ENCODE measurements at places on chromosomes 5 and 9.

GRCh38 chr9:93950619-93951601 is 4.2 kb downstream of the BARX1 start:
- DNase-seq, result no peak

DNA sequence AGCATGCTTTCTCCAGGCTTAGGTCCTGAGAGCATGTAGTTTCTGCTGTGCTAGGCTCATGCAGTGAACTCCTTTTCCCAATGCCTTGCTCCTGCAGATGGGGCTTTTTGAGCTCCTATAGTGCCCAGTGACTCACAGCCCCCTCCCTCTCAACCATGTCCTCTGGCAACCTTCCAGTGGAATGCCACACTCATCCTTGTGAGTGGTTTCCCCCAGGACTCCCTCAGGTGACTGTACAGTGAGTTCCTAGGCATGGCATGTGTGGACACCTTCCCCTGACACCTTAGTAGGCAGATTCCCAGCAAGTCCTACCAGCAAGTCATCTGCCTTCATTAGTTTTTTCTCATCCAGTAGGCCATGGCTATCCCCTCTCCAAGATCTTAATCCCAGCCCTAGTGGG is 72.4 kb upstream of the CXCL14 start:
- DNase-seq, result no peak

GRCh38 chr5:150729859-150730258 is 29.0 kb downstream of the DCTN4 start:
- no peak for DNase-seq

DNA sequence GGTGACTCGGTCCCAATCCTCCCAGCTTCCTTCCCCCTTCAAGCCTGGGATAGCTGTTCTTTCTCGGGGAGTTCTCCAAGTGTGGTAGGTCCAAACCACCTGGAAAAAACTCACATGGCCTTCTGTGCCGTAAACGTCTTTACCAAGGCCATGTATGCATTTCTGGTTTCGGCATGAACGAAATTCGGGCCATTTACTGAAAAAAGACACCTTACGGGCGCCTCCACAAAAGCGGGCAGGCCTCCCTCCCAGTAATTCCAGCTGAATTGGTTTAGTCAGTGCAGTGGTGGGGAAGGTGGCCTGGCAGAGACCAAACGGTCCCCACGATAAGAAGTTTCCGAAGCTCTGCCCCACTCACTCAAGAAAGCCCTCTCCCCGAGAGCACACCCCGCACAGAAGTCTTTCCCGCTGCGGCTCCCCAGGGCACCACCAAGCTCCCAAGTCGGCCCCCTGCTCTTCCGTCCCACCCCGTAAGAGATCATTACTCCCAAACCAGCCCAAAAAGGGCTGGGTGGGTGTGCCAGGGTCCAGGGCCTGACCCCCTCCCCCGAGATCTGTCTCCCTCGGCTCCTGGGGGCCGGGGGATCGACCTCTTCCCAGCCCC is 86.3 kb upstream of the MELK start:
- DNase-seq, result no peak

DNA sequence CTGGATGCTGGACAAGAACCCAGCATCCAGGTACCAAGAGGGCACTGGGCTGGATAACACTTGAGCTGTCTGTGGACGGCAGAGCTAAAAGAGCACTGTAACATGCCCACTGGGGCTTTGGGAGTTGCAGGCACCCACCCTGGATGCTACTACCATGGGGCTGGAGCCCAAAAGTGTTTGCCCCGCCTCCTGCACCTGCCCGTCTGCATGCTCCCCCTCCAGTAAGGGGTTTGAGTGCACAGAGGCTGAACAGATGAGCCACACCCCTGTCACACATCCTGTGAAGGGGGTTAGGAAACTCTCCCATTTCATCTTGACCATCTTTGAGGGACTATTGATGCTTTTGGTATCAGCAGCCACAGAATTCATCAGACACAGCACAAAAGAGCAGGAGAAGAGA is 69.0 kb downstream of the LIX1 start:
- DNase-seq, result no peak

GRCh38 chr5:2106721-2107120 is 224.0 kb upstream of the IRX4 start:
- no peak for DNase-seq

- DNase-seq, result no peak
Observed at GRCh38 chr5:170627271-170627670, 123.5 kb downstream of the KCNIP1 start.

DNA sequence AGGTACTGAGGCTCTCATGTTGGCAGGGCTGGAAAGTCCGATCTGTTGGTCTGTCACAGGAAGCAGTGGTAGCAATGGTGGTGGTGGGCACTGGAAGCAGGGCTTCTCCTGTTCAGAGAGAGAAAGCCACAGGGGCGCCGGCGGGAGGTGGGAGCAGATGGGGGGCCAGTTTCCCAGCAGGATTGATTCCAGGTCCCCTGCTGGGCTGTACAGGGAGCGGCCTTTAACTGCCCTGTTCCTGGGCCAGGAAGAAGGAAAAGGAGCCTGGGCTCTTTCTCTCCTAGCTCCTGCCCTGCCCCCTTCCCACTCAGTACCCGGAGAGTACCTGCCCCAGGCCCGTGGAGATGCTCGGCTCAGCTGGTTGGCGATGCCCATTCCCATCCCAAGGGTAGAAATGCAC is 2.6 kb upstream of the DAB2IP start:
- DNase-seq, result no peak

GRCh38 chr9:29211580-29212396 is 1638.5 kb upstream of the C9orf72 start:
- DNase-seq, result peak; percentile 77

DNA sequence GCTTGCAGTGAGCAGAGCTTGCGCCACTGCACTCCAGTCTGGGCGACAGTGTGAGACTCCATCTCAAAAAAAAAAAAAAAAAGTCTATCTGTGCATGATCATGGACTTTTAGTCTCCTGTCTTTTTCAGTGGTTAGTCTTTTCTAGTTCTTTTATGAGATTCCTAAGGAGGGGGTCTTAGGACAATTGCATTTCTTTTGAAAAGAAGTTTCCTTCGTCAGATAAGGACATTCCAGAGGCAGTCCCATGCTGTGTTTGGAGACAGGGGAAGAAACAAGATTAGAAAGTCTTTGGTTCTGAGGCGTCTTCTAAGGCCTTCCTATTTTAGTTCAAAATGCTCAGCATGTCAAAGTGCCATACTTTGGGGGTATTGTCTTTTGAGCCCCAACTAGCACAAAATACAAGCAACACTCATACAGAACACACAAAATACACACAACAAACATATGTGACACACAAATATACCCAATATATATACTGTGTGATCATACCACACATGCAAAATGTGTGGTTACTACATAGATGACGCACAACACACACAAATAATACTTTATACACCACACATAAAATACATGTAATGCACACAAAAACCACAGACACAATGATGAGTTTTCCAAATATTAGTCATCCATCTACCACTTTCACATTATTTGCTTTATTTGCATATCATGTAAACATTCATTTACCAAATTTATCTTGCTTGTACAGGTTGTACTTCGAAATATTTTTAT is 394.5 kb downstream of the SPATA31D1 start:
- DNase-seq, result no peak

DNA sequence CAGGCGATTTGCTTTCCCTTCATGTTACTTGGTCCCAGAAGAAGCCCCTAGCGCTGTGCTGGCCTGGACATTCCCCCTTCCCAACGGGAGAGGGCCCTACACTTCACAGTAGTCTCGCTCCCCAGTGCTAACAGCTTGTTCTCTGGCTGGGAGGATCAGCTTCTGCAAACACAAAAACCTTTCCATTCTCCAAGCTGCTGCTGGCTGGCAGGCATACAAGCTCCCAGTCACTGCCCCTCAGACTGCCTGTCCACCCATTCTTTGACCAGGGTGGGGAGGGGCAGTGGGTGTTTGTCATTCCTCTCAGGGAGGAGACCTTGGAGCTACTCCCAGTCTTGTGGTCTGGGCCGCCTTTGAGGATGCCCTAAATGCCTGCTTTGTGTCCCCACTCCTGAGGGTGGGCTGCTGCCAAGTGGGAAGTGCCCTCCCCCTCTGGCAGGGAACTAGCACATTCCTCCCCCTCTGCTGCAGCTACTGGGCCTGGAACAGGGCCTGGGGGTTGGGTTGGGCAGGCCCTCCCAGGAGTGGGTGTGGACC is 20.8 kb downstream of the ENHO start:
- DNase-seq, result no peak

DNA sequence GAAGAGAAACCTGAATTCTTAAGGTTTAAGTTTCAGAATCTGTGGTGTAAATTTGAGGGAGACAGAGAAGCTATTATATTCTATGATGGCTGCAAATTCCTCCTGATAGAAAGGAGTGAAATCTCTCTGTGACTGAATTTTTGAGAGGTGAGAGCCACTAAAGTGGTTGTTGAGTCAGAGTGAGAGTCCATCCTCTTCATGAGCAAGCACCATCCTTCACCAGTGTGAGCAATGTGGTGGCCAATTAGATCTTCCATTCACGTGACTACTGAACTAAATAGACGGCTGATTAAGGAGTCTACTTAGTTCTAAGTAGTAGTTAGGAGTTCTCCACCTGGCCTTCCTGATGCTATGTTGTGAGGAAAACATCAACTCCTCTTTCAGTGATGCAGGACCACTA is 147.8 kb upstream of the CCNH start:
- DNase-seq, result no peak

DNA sequence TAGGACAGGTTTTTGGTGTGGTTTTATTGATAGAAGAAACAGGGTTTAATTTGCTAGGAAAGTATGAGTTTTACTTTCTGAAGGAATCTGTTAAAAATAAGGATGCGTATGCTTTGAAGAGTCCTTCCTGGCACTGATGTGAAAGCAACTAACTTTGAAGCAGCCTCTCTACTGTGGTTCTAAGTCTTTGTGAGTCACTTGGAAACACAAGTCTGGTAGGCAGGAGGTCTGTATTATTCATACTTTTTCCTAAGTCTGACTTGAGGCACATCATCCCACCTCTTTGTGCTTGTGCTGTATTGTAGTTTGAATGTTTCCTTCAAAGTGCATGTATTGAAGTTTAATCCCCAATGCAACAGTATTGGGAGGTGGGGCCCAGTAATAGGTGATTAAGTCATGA is 129.0 kb downstream of the TAF11L14 start:
- no peak for DNase-seq

Measured in NCI-H1105 treated with DMSO at 0.1 percent for 48 hours (cell line).